ENCODE measurements at places on chromosomes 16 and 17.
A peak's percentile ranks its signal among the peaks of the same experiment; 100 is the strongest.

GRCh38 chr16:47470810-47471209 is 9.7 kb downstream of the PHKB start:
- DNase-seq = no peak

DNA sequence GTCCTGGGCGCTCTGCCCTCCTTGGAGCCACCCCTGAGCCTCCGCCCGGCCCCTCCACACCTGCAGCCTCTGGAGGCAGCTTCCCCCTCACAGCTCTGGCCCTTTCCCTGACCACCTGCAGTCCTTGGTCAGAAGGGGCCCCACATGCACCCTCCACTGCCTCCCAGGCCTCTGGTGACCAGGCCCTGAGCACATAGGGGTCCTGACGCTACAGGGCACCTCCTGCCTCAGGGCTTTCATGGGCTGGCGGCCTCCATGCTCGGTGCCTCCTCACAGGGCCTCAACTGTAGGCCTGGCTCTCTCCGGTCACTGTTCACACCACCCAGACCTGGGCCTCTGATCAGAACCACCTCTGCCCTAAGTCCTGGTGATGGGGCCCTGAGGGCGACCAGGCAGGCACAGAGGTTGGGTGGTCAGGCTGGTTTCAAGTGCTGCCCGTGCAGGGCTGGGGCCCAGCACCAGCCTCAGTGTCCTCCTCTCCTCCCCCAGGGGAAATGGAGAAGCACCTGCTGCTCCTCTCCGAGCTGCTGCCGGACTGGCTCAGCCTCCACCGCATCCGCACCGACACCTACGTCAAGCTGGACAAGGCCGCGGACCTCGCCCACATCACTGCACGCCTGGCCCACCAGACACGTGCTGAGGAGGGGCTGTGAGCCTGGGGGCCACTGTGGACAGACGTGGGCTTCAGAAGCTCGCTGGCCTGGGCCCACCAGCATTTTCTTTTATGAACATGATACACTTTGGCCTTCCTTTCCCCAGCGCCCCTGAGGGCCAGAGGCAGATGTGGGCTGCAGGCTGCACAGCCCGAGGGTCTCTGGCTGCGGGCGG is 3.9 kb downstream of the APRT start:
- no peak for DNase-seq

DNA sequence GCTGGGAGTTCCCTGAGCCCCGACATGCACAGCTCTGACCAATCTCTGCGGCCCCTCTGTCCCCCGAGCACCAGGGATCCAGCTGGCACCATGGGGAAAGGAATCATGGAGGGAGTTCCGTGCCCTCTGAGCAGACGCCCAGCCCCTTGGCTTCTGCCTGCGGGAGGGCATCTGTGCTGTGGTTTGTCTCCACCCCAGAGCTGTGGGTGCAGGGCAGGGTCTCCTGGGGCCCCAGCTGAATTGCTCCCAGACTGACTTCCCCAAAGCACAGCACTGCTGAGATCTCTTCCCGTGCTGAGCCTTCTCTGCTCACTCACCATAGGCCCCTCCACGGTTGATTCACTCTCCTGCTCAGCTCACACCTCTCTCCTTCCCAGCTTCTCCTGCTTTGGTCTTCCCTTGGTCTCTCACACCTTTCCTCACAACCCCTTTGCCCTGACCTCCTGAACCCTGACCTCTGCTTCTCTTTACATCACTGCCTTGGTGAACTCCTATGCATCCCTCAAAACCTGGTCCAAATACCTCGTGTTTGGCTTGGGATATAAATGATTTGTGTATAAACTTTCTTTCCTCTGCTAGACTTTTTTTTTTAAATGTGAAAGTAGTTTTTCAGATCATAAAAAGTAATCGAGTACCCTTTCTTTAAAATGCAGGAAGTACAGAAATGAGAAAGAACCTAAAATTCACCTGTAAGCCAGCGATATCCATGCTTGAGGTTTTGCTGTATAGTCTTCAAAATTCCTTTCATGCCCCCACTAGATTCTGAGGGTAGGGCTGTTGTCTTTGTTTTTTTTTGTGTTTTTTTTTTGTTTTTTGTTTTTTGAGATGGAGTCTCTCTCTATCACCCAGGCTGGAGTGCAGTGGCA is 265.3 kb downstream of the SEC14L1 start:
- DNase-seq = no peak

DNA sequence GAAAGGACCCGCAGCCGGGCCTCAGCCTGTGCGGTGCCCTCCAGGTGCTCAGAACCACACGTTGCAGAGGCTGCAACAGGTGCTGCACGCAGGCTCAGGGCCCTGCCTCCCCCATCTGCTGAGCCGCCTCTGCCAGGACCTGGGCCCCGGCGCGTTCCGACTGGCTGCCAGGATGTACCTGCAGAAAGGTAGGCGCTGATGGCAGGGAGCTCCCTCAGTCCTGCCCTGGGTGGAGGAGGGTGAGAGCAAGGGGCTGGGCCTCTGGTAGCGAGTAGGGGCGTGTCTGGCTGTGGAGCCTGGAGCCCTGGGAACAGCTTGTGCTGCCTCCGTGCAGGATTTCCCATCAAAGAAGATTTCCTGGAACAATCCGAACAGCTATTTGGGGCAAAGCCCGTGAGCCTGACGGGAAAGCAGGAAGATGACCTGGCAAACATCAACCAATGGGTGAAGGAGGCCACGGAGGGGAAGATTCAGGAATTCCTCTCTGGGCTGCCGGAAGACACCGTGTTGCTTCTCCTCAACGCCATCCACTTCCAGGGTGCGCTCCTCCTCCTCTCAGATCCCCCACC is 4.4 kb downstream of the SERPINF2 start:
- DNase-seq = no peak

- DNase-seq = no peak
Measured at GRCh38 chr17:49204516-49204915, 5.9 kb downstream of the GNGT2 start.

GRCh38 chr17:32780721-32781120 is 96.2 kb downstream of the MYO1D start:
- no peak for DNase-seq

- DNase-seq = no peak
Measured at GRCh38 chr17:8392674-8393469, 4.8 kb downstream of the RNF222 start.

- DNase-seq = no peak
Measured at GRCh38 chr17:61735807-61736206, 127.5 kb downstream of the BRIP1 start.

DNA sequence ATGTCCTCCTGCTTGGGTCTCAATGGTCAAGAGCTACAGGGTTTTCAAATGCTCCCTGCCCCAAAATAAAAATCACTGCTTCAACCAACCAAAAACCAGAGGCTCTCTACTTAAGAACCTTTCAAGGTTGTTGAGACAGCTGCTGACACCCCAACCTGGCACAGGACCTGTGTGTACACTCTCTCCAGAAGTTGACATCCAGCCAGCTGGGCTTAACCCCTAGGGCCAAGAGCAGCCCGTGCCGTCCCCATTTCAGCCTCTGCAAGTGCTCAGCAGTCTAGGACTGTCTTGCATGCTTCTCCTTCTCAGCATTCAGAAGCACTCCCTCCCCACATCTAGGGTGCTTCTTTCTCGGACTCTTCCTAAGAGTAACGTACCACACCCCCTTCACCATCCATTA is 59.0 kb upstream of the TRAP1 start:
- no peak for DNase-seq

- DNase-seq = no peak
Measured at GRCh38 chr16:89138843-89139520, 32.6 kb upstream of the CDH15 start.

DNA sequence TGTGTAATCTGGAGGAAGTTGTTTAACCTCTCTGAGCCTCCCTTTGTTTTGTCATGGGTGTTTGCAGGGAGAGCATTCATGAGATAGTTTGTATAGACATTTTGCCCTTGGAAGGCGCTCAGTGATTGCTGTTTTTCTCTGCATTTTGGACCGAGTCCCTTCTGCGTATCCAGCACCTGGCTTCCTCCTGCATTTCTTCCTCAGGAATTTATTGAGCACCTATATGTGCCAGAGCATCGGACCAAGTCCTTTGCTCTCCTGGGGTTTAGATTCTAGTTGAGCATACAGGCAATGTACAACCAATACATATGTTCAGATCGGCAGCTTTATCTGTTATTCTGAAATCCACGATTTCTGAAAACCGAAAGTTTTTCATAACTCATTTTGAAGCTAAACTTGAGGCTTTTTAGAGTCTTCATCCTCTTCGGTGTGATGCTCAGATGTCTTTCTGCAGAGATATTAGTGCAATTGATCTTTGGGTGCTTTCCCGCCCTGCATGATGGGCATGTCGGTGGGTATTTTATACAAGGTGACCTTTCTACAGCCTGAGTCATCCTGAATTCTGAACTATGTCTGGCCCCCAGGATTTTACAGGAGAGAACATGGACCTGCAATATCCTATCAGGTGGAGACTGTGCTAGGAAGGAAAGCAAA is 4.1 kb downstream of the IL4R start:
- DNase-seq = no peak

DNA sequence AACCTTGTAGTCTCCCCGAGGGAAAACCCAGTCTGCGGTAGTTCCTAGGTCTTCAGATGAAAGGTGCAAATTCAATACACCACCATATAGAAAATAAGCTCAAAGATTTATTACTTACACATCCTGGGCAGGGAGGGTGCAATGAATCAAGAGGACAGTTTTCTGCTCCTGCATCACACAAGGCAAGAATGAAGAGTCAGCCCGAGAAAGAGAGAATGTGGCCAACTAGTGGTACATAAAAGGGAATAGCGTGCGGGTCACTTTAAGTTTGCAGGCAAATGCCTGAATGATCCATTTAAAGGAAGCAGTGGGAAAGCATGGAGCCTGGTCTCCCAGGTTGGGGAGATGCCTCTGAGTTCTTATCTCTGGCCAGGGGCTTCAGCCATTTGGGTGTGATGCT is 403.4 kb downstream of the GRIN2A start:
- no peak for DNase-seq

GRCh38 chr17:80195671-80196529 is 24.2 kb downstream of the SGSH start:
- no peak for DNase-seq

DNA sequence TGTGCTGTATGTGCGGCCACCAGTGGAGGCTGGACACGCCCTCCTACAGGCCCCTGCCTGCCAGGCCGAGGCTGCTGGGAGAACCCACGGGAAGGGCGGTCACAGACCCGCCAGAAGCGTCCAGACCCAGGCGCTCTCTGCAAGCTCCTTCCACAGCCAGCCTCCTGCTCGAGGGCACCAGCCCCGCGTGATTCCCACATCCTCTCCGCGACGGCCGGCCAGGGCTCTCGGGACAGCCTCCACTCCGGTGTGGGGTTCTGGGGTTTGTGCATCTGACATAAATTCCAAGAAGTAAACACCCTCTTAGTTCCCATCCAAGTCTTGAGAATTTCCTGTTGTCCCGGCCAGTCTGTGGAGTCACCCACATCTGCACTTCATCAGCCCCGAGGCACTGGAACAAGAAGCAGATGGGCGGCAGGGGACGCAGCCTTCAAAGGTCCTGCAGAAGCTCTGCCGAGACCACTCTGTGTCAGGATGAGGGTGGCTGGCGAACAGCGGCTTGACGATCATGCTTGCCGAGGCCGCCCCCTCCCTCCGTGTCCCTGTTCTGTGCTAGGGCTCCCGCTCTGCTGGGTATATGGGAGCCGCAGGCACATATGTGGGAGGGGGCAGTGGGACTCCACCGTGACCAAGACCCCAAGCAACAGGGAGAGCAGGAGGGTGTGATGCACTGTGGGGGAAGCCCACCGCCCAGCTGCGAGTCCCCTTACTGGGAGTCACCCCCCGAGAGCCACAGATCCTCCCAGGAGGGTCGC is 2.4 kb upstream of the TMEM204 start:
- DNase-seq = peak; percentile 88

DNA sequence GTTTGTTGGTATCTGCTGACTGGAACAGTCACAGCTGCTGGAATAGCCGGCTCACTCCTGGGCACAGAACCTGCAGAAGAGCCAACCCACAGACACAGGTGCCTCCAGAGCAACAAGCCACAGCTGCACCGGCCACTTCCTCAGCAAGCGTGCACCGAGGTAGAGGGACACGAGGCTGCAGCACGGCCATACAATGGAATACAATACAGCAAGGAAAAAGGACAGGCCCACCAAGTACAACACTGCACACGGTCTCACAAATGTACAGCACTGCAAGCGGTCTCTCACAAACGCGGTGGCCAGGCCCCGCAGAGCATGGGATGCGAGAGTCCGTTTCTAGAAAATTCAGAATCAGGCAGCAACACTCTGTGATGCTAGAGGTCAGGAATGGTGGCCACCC is 47.4 kb upstream of the PABPN1L start:
- DNase-seq = no peak

- DNase-seq = no peak
Measured at GRCh38 chr17:29567304-29567553, 392 bp upstream of the ABHD15 start.

GRCh38 chr17:47905221-47905733 is 9.2 kb downstream of the SP2 start:
- peak; percentile 62 for DNase-seq

- DNase-seq = no peak
Measured at GRCh38 chr17:73369111-73369521, 57.3 kb upstream of the CDC42EP4 start.

DNA sequence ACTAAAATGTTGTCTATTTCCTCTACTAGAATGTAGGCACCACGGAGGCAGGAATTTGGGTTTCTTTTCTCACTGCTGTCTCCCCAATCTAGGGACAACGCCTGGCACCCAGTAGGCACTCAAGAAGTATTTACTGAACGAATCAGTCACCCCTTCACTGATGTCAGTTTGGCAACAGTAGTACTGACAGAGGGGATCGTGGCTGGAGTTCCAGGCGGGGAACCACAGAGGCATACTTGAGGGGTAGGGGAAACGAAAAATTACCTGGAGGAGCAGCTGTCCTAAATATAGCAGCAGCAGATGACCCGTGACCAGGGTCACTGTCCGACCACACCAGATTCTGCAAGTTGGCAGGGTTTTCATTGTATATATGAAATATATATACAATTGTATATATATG is 33.3 kb downstream of the TRIM25 start:
- no peak for DNase-seq

GRCh38 chr16:10940501-10941079 is 1.7 kb downstream of the DEXI start:
- DNase-seq = no peak

DNA sequence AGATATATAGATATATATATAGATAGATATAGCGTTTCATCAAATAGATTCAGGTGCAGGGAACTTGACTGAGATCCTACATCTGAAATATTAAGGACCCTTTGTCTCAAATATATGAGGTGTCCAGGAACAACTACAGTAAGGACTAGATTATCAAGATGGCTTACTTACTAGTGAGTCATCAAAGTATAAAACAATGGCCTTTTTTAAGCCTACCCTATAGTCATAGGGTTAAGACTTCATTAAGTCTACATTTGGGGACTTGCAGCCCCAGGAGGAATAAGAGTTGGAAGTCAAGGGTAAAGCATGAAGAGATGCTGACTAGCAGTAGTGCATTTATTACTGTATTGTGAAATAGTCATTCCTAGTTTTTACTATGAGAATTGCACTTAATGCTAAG is 1023.4 kb downstream of the CDH11 start:
- no peak for DNase-seq

GRCh38 chr17:7019367-7019766 is 3.5 kb upstream of the BCL6B start:
- DNase-seq = no peak

- peak; percentile 77 for DNase-seq
Measured at GRCh38 chr17:42266918-42267766, 9.0 kb downstream of the STAT5B start.
